ENCODE measurements at places on chromosomes 13 and 19.

GRCh38 chr19:5973867-5974635 lies 3.9 kb downstream of the RANBP3 start:
- no peak for DNase-seq

- DNase-seq = no peak
Observed at GRCh38 chr19:808423-808775, 11.1 kb downstream of the PTBP1 start.

DNA sequence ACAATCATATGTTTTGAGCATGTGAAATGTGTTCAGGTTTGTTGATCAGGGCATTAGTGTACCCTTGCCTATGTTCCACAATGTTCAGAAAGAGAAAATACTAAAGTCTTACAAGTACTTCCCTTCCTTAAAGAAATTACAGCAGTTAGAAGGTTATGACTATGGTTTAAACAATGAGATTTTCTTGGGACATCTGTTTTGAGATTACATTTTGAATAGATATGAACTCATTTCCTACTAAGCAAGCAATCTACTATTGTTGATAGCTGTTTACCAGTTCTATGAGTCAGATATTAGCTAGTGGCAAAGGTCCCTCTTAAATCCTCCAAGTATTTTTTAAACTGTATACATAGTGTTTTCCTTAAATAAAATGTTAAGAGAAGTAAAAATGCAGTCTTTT lies 241.3 kb downstream of the DACH1 start:
- DNase-seq = no peak

DNA sequence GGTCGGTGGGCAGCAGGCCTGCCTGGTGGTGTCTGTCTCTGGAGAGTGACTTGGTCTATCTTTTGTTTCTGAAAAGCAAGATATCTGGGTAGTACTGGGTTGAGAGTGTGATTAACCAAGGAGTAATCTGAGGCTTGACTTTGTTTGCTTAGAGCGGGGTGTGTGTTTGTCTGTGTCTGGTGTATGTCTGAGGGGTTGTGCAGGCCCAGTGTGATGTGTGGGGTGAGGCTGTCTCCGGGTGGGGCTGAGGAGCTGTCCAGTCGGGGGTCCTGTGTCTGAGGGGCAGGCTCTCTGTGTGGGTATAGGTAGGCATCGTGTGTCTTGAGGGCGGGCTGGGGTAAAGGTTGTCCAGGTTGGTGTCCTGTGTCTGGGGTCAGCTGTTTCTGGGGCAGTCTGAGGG lies 11.1 kb upstream of the TIMM50 start:
- no peak for DNase-seq

- DNase-seq = no peak
Observed at GRCh38 chr13:28837111-28837510, 17.0 kb downstream of the MTUS2 start.

DNA sequence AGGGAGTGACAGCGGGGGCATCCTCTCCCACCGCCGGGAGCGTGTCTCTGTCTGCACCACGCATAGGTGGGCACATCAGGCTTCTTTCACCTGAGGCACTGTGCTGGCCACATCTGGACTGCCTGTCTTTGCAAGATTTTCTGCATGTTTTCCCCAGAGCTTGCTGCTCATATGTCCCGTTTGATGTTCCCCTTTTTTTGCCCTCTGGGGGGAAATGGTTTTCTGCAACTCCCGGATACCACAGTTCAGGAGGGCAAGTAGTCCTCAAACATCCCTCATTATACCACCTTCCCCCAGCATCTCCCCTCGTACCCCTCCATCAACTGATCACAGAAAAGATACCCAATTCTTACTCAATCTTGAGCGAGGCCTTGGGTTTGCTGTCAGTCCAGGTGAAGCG lies 168.0 kb downstream of the PAN3 start:
- no peak for DNase-seq

DNA sequence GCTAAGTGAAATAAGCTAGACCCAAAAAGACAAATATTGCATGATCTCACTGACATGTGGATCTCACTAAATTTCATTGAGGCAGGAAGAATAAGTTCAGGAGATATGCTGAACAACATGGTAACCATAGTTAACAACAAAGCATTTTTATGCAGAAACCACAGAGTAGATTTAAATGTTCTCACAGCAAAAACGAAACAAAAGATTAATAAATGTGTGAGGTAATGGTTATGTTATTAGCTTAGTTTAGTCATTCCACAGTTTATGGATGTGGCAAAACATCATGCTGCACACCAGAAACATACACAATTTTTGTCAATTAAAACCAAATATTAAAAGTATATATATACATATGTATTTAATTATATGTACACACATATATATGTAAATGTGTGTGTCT lies 765.8 kb downstream of the SLITRK5 start:
- DNase-seq = no peak

- DNase-seq = peak; percentile 81
Observed at GRCh38 chr19:15779756-15780476, 7.5 kb upstream of the OR10H5 start.

GRCh38 chr13:113630804-113631203 lies 27.2 kb downstream of the ATP4B start:
- peak; percentile 5 for DNase-seq

DNA sequence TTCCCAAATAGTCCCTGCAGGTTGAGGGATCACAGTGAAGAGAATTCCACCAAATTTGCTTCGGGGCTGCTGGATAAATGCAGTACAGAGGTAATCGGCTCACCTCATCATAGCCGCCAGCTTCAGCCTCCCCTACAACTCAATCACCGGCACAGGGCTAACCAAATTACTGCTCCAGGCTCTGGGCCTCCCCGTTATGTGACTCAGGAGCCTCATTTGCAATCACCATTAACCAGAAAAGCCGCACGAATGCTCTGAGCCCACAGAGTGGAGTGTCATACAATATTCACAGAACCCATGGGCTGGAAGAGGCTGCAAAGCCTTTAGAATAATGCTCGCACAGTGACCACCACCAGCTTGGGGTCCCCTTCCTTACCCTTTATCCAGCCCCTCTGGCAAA lies 4.9 kb downstream of the SIAH3 start:
- no peak for DNase-seq

- DNase-seq = no peak
Observed at GRCh38 chr13:22047082-22047784, 376.4 kb downstream of the FGF9 start.

DNA sequence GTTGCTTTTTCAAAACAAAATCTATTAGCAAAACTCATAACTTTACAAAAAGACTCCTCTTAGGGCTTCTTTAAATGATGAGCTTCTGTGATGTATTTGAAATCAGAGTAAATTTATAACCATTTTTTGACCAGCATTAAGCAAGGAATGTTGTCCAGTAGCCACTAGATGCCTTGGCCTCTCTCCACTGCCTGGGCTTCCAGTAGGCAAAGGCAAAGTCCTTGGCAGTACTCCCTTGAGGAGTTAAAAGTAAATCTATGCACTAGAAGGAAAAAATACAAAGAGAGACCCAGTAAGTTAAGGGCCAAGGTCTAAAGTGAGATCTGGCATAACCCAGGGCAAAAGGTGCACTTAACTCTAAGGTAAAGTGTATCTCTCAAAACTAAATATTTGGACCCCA lies 9.5 kb downstream of the SERPINE3 start:
- no peak for DNase-seq

- no peak for DNase-seq
Observed at GRCh38 chr13:75749407-75749806, 113.3 kb downstream of the LMO7 start.

DNA sequence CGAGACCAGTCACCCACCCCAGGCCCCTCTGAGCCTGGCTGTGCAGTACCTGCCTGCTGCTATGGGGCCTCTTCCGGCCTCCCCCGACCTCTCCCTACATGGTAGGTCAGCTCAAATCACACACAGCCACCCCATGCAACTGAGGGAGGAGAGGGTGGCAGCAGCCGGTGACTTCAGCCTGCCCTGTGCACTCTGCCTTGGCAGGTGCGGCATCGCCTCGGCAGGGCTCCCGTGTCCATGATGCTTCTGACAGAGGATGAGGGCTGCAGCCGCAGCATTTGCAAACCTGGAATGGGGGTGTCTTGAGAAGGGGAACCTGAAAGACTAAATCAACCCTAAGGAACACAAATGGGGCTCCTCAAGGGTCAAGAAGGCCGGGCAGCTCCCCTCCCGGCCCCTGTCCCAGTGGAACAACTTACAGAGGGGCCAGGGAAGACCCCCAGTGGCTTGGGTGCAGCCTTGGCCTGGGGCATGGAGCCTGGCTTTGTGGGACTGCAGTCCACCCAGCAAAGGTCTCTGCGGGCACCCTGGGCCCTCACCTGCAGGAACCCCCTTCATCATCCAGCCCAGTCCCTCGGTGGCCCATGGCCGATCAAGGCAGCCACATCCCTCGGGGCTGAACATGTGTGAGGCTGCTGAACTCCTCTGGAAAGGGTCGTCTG lies 6.7 kb downstream of the TEX29 start:
- DNase-seq = no peak

- DNase-seq = no peak
Observed at GRCh38 chr19:8643860-8644653, 13.6 kb downstream of the NFILZ start.

DNA sequence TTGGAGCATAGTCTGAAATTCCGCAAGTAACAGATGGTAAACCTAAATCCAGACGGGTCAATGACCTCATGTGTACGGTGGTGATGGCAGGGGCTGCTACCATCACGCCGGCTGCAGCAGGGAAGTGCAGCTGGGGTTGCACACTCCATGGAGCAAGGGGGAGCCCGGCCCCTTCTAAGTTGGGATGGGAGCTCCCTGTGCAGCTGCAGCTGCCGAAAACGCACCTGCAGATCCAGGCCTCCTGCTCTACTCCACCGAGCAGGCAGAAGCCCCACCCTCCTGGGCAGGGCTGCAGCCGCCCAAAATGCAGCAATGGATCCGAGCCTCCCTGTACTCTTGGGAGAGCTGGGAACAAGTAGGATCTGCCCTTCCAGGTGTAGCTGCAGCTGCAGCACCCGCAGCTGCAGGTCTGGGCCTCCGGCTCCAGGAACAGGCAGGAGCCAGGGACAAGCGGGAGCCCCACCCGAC lies 25.5 kb downstream of the KBTBD6 start:
- DNase-seq = no peak

DNA sequence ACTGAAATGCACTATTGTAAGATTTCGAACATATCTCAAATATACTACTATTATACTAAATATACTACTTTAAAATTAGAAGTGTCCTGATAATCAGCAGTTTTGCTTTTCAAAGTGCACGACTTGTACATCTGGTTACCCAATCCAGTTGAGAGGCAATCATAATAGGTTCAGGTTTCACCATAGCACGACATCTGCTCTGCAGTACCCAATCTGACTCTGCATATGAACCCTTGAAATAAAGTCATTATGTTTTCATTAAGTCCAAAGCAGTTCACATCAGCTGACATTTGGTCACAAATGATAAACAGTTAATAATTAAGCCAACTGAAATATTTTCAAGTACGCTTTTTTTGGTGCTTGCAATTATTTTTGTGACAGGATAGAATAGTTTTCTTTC lies 90.6 kb downstream of the PCDH9 start:
- no peak for DNase-seq

DNA sequence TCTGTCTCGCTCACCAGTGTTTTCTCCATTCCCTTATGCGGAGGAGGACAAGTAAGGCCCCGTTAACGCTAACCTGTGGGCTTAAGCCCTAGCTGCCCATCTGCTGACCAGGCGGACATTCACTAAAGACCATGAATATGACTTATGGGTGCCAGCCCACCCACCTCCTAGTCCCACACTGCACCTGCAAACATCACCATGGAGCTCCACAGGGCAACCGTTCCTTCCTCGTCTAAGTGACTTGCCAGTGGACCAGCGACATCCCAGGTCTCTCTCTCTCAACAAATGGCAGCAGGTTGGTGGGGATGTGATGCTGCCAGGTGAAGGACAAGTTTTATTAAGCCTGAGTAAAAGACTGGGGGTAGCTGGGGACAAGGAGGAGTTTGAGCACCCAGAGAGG lies 55.2 kb downstream of the CCDC70 start:
- no peak for DNase-seq

DNA sequence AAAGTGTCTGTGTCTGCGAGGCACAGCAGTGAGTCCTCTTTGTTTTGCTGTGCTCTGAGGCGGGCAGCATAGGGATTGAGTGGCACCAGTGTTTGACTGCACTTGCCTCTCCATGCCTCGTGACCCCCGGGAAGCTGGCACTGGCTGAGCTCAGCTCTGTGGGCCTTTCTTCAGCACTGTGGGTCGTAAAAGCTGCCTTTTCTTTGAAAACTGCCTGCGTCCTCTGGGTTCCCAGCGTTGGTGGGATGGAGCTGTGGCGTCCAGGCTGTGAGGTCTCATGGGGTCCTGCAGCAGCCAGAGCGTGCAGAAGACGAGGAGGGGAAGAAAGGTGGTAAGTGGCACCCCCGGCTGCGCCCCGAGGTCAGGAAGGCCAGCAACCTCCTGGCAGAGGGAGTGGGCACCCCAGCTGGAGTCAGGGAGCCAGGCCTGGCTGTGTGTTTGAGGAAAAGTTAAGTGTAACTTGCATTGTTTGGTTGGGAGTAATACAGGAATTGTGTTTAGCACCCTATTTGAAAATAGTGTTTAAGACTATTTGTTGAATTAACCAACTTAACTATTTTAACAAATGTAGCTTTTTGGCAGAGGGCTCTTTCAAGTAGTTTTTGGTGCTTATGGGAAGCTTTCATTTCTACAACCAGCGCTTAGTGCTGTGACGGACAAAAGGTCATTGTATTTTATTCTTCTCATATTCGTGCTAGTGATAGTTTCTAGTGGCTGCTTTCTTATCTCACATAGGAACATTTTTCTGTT lies 79.3 kb upstream of the TEX29 start:
- DNase-seq = no peak

DNA sequence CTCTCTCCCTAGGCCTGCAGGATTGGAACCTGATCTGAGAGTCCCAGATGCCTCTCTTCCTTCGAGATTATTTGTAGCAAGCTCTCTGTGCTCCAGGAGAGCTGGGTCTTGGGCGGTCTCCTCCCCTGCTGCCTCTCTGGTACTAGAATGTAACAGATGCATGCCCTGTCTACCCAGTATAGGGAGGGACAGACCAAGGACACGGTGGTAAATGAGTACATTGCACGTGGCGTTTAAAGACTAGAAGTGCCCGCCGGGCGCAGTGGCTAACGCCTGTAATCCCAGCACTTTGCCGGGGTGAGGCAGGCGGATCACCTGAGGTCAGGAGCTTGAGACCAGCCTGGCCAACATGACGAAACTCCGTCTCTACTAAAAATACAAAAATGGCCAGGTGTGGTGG lies 11.7 kb downstream of the SLC27A1 start:
- DNase-seq = no peak

GRCh38 chr13:35767256-35767976 lies 290.9 kb upstream of the MAB21L1 start:
- no peak for DNase-seq

GRCh38 chr19:1080360-1081161 lies 13.6 kb downstream of the ARHGAP45 start:
- DNase-seq = peak; percentile 56

DNA sequence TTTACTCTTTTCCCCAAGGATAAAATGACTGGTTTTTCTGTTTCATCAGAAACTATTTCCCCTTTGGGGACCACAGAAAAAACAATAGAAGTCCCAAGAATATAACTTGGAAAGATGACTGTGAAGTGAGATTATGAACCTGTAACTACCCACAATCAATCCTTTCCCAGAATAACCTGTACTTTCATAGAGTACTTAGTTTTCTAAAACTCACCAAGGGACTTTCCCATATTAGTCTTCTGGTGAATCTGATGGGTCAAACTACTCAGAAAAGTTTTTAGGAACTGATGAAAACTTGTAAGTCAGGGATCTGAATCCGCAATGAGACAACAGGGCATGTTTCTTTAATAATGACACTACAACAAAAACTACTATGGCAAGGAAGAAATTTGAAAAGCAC lies 62.6 kb downstream of the STK24 start:
- DNase-seq = no peak
